HuH-7.5 (cell line): ENCODE measurements at places on chromosomes 5 and 9.

- no peak for DNase-seq
These were observed 4.1 kb downstream of the TESK1 start for GRCh38 chr9:35609001-35609819.

DNA sequence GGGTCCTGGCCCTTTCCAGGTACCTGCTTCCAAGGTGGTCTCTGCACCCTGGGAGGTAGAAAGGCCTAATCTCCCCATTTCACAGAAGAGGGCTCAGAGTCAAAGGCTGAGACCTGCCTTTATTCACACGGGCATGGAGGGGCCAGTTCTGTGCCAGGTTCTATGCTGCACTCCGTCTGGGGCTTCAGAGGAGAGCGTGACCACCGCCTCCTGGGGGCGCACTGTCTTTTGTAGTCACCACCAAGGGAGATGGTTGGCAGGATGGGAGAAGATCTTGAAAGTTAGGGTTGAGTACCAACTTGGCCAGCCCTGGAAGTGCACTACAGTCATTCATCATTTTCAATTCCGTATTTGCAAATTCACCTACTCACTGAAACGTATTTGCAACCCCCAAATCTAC is 23.7 kb upstream of the PRDM12 start:
- DNase-seq = no peak

GRCh38 chr9:73269430-73270101 is 117.9 kb downstream of the ANXA1 start:
- DNase-seq = peak; percentile 5

GRCh38 chr9:114829574-114830440 is 24.0 kb upstream of the TNFSF15 start:
- DNase-seq = no peak

DNA sequence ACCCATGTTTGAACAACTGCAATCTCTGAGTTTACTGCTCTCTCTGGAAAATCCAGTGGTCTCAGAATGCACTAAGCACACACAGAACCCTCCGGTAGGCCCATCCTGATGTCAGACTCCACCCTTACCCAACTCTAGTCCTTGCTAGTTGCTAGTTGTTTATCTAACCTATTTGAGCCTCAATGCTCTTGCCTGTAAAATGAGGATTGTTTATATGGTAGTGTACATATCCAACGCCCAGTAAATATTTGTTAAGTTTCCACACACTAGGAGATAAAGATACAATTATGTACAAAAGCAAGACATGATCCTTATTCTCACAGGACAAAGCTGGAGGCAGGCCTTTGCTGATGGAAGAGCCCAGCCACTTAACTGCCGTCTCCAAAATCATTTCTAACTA is 192.2 kb downstream of the SPOCK1 start:
- no peak for DNase-seq

DNA sequence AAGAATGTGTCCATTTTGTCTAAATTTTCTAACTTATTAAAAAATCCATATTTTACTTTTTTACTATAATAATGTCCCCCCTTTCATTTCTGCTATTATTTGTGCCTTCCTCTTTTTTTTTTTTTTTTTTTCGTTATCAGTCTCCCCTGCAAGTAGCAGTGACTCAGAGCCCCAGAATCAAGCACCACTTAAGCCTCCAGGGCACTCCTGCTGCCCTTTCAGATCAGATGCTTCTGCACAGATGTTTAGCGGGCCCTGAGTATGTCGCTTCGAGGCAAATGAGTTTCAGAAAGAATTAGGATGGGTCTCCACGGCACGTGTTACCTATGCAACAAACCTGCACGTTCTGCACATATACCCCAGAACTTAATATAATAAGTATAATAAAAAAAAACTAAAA is 11.7 kb downstream of the MED7 start:
- DNase-seq = no peak
